ENCODE measurements at places on chromosomes 12 and 14.
A peak's percentile ranks its signal among the peaks of the same experiment; 100 is the strongest.

GRCh38 chr14:31968956-31969698, 108.0 kb upstream of the ARHGAP5 start:
- DNase-seq, result no peak

GRCh38 chr12:89189448-89189847, 162.9 kb downstream of the DUSP6 start:
- no peak for DNase-seq

- DNase-seq, result no peak
Observed at GRCh38 chr14:62209287-62209899, 447.2 kb downstream of the SNAPC1 start.

DNA sequence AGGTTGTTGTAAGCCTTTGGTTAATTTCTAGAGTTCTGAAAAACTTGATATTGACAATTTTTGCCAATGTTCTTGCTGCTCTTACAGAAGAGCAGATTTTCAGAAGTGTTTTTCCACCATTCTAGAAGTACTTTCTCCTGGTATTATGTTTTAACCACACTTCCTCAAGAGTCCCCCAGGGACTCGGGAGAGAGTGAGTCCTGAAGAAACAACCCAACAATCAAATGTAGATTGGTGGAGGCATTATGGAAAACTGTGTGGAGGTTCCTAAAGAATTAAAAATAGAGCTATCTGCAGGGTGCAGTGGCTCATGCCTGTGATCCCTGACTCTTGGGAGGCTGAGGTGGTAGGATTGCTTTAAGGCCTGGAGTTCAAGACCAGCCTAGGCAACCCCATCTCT, 26.7 kb downstream of the OR10P1 start:
- DNase-seq, result no peak

GRCh38 chr14:84036840-84037239, 1493.1 kb upstream of the FLRT2 start:
- peak; percentile 5 for DNase-seq

- DNase-seq, result no peak
Observed at GRCh38 chr12:62834971-62835547, 99.9 kb downstream of the PPM1H start.

DNA sequence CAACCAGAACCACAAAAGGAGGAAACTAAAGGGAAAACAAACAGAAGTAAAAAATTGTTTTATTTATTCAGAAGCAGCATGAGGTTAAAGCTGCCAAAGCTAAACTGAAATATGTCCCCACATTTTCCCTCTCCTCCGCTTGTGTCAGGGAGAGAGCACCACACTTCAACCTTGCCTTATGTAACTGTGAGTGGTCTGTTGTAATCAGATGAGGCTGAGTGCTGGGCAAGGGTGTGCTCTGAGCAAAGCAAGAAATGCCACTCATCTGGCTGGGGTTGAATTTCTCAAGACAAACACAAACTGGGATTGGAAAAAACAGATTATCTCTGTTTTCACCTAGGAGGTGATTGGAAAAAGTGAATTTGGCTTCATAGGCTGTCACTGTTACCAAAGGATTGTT, 12.2 kb downstream of the CAPZA3 start:
- DNase-seq, result no peak

- no peak for DNase-seq
Observed at GRCh38 chr14:28102001-28102400, 664.6 kb upstream of the FOXG1 start.

DNA sequence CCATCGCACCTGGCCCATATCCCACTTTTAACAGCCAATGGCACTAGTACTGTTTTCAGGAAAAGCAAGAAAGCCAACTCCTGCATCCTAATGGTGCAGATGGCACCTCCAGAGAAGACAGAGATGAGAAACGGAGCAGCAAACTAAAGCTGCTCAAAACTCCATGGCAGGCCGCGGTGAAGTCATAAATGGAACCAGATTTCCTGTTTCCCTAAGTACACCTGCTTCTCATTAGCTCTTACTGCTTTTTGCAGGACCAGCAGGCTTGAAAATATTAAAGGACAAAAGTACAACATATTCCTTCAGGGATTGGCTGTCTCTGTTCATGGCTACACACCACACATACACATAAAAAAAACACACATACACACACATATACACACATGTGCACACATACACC, 36.7 kb upstream of the LGALS3 start:
- no peak for DNase-seq

Measured in ELF-1 (cell line).